ENCODE measurements at places on chromosomes 11 and 22.

DNA sequence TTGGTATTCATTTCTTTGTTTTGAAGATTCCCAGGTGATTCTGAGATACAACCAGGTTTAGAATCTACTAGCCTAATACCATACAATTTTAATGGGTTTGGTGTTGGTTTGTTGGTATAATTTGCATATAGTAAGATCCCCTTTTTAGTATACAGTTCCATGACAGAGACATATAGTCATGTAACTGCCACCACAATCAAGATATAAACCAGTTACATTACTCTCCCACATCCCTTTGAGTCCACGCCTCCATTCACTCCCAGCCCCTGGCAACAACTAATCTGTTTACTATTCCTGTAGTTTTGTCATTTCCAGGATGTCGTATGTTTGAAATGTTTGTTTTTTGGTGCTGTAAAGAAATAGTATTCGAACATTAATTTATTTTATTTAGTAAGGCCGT is 4.3 kb downstream of the ASRGL1 start:
- H3K36me3 ChIP-seq = no peaks in the 10 kb centered on the region
- no peak for DNase-seq

GRCh38 chr11:128867277-128867676 is at the start of gene KCNJ1:
KCNJ1 (minus strand) TSS chr11:128867296; CDS start chr11:128840243, 27,053 bp downstream.
- H3K4me3 ChIP-seq = no peak within 1 kb of the TSS
- H3K27me3 ChIP-seq = no peaks in the 10 kb centered on the region

DNA sequence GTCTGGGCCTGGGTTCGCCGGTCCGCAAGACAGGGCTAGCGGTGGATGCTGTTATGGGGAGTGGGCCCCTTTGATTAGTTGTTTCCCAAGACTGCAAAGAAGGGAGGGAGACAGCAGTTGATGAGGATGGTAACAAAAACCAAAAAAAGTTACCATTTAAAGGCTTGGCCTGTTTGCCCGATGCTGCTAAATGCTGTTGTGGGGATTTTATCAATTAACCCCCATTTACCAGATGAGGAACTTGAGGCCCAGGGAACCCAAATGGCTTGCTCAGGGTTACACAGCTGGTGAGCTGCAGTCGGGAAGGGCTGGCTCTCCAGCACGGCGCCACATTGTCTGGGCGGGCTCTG is 3.4 kb downstream of the TRPT1 start:
- no peak overlapping the region for H3K4me3 ChIP-seq
- no peaks in the 10 kb centered on the region for H3K36me3 ChIP-seq
- DNase-seq = no peak
- H3K27me3 ChIP-seq = no peaks in the 10 kb centered on the region
- H3K4me1 ChIP-seq = peaks cover 19% of the 10 kb centered on the region
- H3K27ac ChIP-seq = no peak overlapping the region

- peaks cover 13% of the 10 kb centered on the region for H3K27me3 ChIP-seq
- H3K4me1 ChIP-seq = no peaks in the 10 kb centered on the region
- no peaks in the 10 kb centered on the region for H3K36me3 ChIP-seq
- DNase-seq = no peak
- H3K4me3 ChIP-seq = no peak overlapping the region
Observed at GRCh38 chr22:45262931-45263462, 21.8 kb upstream of the UPK3A start.

DNA sequence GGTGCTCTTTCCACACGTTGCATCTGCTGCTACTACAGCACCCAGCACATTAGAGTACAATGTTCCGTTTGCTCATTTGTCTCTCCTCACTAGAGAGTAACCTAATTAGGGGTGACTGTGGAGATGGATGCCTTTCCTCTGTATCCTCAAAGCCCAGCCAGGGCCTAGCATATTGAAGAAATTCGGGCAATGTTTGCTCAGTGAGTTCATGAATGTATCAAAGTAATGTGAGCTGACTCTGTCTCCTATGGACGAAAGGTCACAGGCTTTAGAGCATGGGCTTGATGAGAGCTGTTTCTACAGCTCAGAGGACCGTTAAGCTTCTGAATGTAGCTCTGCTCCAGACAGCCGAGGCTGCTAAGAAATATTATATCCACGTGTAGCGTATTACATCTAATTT is 67.5 kb downstream of the C11orf58 start:
- no peak for DNase-seq
- peaks cover 5% of the 10 kb centered on the region for H3K27me3 ChIP-seq
- H3K4me1 ChIP-seq = no peaks in the 10 kb centered on the region
- H3K27ac ChIP-seq = no peak overlapping the region
- no peak overlapping the region for H3K4me3 ChIP-seq

- H3K36me3 ChIP-seq = no peaks in the 10 kb centered on the region
- H3K27me3 ChIP-seq = no peaks in the 10 kb centered on the region
- DNase-seq = no peak
- no peaks in the 10 kb centered on the region for H3K4me1 ChIP-seq
- no peak overlapping the region for H3K4me3 ChIP-seq
Observed at GRCh38 chr11:16434036-16434435, 77.7 kb upstream of the SOX6 start.

- peaks cover 6% of the 10 kb centered on the region for H3K27me3 ChIP-seq
- no peaks in the 10 kb centered on the region for H3K4me1 ChIP-seq
- DNase-seq = no peak
- no peak overlapping the region for H3K4me3 ChIP-seq
Observed at GRCh38 chr11:70901951-70902521, 350.3 kb downstream of the SHANK2 start.

- no peak overlapping the region for H3K4me3 ChIP-seq
- H3K36me3 ChIP-seq = no peaks in the 10 kb centered on the region
- peaks cover 2% of the 10 kb centered on the region for H3K27me3 ChIP-seq
- no peak for DNase-seq
Observed at GRCh38 chr11:115144914-115145313, 359.3 kb downstream of the CADM1 start.

DNA sequence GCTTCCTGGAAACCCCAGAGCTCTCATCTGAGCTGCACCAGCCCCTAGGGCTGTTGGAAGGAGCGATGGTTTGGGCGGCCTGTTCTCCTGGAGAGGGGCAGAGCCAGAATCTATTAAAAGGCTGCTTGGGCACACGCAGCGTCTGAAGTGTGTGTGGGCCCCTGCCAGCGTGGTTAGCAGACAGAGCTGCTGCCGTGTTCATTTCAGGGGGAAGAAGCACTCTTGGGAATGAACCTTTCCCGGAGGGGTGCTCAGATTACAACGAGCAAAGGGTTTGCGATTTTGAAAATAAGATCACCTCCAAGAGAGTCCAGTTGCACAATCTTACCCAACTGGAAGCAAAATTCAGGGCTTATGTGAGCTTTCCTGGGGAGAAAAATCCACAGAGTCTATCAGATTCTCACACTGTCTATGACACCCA is 12.9 kb downstream of the ANO1 start:
- no peaks in the 10 kb centered on the region for H3K27me3 ChIP-seq

- H3K36me3 ChIP-seq = no peaks in the 10 kb centered on the region
- no peak overlapping the region for H3K27ac ChIP-seq
- DNase-seq = no peak
- H3K4me3 ChIP-seq = no peak overlapping the region
Observed at GRCh38 chr11:117444256-117444655, 116.6 kb downstream of the CEP164 start.

- H3K4me3 ChIP-seq = peak overlapping the region; percentile 64
- H3K36me3 ChIP-seq = no peaks in the 10 kb centered on the region
- H3K27ac ChIP-seq = peak overlapping the region; percentile 61
- H3K4me1 ChIP-seq = peaks cover 28% of the 10 kb centered on the region
- DNase-seq = no peak
Observed at GRCh38 chr22:21663738-21664137, 2.1 kb upstream of the PPIL2 start.

DNA sequence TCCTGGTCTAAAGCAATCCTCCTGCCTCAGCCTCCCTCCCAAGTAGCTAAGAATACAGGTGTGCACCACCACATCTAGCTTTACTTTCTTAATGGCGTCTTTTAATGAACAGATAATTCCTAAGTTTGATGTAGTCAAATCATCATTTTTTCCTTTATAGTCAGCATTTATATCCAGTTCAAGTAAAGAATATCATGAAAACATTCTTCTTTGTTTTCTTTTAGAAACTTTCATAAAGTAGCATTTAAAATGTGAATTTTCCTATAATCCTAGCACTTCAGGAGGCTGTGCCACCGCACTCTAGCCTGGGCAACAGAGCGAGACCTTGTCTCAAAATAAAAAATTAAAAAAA is 61.6 kb downstream of the RBFOX2 start:
- no peaks in the 10 kb centered on the region for H3K4me1 ChIP-seq
- H3K4me3 ChIP-seq = no peak overlapping the region
- H3K27ac ChIP-seq = no peak overlapping the region
- no peak for DNase-seq
- no peaks in the 10 kb centered on the region for H3K36me3 ChIP-seq

DNA sequence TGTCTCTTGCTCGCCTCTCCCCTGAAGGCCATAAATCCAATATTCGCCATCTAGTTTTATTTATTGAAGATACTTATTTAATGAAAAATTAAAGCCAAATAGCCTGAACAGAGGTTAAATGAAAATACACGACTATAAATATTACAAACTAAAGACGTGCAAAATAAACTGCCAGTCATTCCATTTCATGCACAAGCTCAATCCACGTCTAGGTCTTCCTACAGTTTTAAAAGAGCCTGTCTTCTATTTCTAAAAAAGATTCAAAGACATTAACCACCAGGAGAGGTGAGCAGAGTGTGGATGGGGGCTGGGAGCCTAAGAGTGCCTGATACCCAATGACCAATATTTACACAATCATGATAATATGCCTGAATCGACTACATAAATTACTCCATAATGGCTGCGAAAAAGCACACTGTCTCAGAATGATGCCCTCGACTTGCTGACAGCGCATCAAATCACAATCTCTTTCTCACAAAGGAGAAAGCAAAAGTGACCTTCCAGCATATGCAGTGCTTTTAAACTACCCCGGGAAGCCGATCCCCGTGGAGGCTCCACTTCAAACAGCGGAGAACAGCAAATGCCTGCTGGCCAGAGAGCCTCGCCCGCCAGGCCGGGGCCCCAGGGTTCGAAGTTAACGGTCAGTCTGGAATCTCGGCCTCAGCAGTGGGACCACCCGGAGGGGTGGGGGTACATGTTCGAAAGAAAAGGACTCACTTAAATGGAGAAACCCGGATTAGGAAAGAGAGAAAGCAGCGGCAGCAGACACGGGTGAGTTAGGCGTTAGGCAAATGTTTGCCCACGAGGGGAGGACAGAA is 1.7 kb downstream of the FCHSD2 start:
- H3K4me3 ChIP-seq = peak overlapping the region; percentile 97
- peaks cover 14% of the 10 kb centered on the region for H3K27me3 ChIP-seq

DNA sequence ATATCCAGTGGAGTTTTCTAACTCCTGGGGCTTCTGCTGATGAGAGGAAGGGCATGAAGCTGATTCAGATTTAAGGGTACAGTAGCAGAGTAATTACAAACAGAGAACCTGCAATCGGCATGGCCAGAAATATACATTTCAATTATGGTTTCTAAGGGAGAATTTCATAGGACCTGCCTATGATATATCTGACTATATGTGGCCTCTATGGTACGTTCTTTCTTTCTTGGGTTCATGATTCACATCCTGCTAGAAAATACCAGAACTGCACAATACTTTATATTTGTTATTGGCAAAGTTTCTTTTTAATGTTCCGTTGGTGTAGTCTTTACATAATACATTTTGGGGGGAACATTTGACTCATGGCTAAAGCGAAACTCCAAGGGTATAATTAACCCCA is 63.1 kb upstream of the TTC12 start:
- H3K36me3 ChIP-seq = peaks cover 53% of the 10 kb centered on the region
- H3K27me3 ChIP-seq = peaks cover 2% of the 10 kb centered on the region
- DNase-seq = no peak
- H3K4me1 ChIP-seq = peaks cover 13% of the 10 kb centered on the region
- H3K4me3 ChIP-seq = no peak overlapping the region
- H3K27ac ChIP-seq = no peak overlapping the region

DNA sequence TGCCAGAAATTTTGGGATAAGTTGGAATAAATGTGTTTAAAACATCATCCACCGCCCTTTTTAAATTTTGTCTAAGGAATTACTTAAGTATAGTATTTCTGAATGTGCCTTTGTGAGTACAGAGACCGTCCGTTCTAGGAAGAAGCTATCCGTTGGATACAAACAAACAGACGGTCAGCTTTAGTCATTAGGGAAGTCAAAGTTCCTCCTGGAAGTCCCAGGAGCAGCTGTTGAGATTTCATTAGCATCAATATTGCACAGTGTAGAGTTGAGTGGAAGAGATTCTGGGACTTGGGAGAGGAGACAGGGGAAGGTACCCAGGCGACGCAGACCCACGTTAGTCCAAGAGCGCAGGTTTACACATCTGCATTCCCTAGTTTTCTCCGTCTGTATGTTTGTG is 15.7 kb upstream of the ADSL start:
- no peak for DNase-seq
- peaks cover 78% of the 10 kb centered on the region for H3K4me1 ChIP-seq
- H3K27ac ChIP-seq = peak overlapping the region; percentile 33
- H3K4me3 ChIP-seq = no peak overlapping the region

DNA sequence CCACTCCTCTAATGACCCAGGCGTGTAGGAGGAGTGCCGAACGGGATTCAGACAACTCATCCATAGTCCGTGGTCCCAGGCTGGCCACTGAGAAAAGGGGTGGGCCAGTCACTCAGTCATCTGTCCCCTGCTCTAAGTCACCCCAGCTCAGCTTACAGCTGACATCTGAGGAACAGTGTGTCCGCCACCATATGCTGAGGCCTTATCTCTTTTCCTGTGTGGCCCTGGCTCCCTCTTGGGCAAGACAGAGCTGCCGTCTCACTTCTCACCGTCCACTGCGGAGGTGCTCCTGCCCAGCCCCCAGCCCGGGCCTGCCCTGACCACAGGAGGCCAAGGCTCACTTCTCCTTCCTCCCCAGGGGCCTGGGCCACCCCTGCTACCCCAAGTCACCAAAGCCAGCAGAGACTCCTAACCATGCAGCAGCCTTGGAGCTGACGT is 6.8 kb downstream of the CCDC86 start:
- no peak overlapping the region for H3K27ac ChIP-seq
- H3K27me3 ChIP-seq = no peaks in the 10 kb centered on the region
- DNase-seq = no peak
- H3K4me3 ChIP-seq = no peak overlapping the region
- H3K36me3 ChIP-seq = peaks cover 10% of the 10 kb centered on the region

GRCh38 chr11:35850191-35850590 is 93.7 kb upstream of the LDLRAD3 start:
- H3K27ac ChIP-seq = no peak overlapping the region
- no peak overlapping the region for H3K4me3 ChIP-seq
- no peaks in the 10 kb centered on the region for H3K36me3 ChIP-seq
- no peaks in the 10 kb centered on the region for H3K27me3 ChIP-seq
- DNase-seq = no peak
- H3K4me1 ChIP-seq = no peaks in the 10 kb centered on the region

GRCh38 chr11:67605231-67606011 is 1.3 kb upstream of the NDUFV1 start:
- H3K27me3 ChIP-seq = peaks cover 7% of the 10 kb centered on the region
- peak overlapping the region; percentile 61 for H3K4me3 ChIP-seq
- H3K36me3 ChIP-seq = peaks cover 7% of the 10 kb centered on the region
- no peak for DNase-seq
- no peak overlapping the region for H3K27ac ChIP-seq
- peaks cover 39% of the 10 kb centered on the region for H3K4me1 ChIP-seq

GRCh38 chr11:62064221-62064620 is 59.6 kb upstream of the INCENP start:
- no peak for DNase-seq
- no peaks in the 10 kb centered on the region for H3K36me3 ChIP-seq
- H3K27me3 ChIP-seq = peaks cover 11% of the 10 kb centered on the region
- H3K4me3 ChIP-seq = no peak overlapping the region

GRCh38 chr11:75815345-75816168 is 547 bp downstream of the UVRAG start:
- peak overlapping the region; percentile 92 for H3K27ac ChIP-seq
- H3K4me1 ChIP-seq = peaks cover 25% of the 10 kb centered on the region
- peak overlapping the region; percentile 93 for H3K4me3 ChIP-seq
- no peaks in the 10 kb centered on the region for H3K36me3 ChIP-seq
- peak; percentile 47 for DNase-seq
- peaks cover 10% of the 10 kb centered on the region for H3K27me3 ChIP-seq

GRCh38 chr11:73532310-73532709 is 65.6 kb downstream of the FAM168A start:
- no peaks in the 10 kb centered on the region for H3K36me3 ChIP-seq
- H3K27me3 ChIP-seq = no peaks in the 10 kb centered on the region
- H3K4me1 ChIP-seq = peaks cover 31% of the 10 kb centered on the region
- DNase-seq = no peak
- H3K4me3 ChIP-seq = no peak overlapping the region

All from immature natural killer cell (primary cell).